ENCODE measurements at places on chromosomes 3 and 15. TPM values are rescaled to one million over a fixed set of nuclear protein-coding genes. Genes with fewer than 3 reads are reported as not detected.
A peak's percentile ranks its signal among the peaks of the same experiment; 100 is the strongest.

DNA sequence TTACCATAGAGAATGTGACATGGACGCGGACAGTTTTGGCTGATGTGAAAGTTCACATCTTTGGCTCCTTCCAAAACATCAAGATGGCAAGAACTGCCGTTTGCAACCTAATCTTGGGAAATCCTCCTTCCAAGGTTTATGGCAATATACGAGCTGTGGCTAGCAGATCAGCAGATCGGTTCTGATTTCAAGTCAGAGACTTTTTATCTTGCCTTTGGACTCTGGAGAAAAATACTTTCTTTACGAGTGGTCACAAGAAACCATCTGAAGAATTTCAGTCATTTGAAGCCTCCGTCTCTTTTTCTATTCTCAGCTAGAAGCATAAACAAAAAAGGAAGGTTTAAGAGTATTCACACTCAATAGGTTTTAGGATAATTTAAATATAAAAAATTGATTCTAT, 153.5 kb upstream of the MEIS2 start:
- DNase-seq = no peak

- peak; percentile 71 for DNase-seq
Observed at GRCh38 chr15:100438570-100438969, 90.2 kb downstream of the CERS3 start.

GRCh38 chr3:71710906-71711494, 14.2 kb downstream of the EIF4E3 start:
- DNase-seq = peak; percentile 15

GRCh38 chr15:23642413-23643044, 5.1 kb downstream of the MAGEL2 start:
- peak; percentile 85 for DNase-seq

GRCh38 chr15:39127151-39127790, 453.6 kb upstream of the THBS1 start:
- peak; percentile 45 for DNase-seq

GRCh38 chr3:101780661-101781060, 1.6 kb downstream of the NXPE3 start:
- peak; percentile 78 for DNase-seq

DNA sequence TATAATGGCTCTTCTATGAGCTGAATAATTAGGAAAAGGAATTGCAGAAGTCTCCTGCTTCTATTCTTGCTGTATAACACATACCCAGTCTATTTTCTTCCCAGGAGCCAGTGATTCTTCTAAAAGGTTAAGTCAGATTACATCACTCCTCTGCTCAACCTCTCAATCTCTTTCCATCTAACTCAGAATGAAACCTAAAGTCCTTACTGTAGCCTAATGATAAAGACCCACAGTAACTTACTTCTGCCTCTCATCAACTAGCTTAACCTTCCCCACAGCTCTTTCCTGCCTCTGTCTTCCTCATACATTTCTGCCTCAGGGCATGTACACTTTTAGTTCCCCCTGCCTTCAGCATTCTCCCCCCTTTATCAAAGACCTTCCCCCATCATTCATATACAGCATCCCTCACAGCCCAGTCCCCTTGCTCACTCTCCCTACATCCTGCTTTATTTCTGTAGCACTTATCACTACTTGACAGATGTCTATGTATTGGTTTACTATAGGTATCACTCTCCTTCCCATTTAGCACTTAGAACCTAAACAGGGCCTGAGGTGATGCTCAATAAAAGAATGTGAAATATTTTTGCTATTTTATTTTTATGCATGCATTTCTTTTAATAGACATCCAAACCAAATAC, 28.5 kb upstream of the CMTM6 start:
- DNase-seq = no peak

DNA sequence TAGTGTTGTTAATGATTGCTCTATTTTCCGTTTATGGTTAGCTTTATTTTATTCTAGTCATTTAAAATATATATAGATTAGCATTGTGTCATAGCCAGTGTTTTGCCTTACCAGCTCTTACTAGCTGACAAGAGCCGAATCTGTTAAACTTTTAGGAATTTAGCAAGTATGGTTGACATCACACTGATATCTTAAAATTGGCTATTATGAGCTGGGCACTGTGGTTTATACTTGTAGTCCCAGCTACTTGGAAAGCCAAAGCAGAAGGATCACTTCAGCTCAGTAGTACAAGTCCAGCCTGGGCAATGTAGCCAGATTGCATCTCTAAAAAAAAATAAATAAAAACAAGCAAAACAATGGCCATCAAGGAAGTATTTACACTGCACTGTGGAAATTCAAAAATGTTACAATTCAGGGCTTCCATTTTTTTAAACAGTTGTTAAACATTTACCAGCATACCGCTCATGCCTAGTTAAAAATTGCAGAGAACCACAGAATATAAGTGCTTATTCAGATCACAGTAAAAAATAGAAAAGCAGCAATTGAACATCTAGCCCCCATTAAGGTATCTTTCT, 208.4 kb upstream of the CGNL1 start:
- DNase-seq = no peak

GRCh38 chr3:57268416-57268815, 24.1 kb downstream of the ASB14 start:
- no peak for DNase-seq

DNA sequence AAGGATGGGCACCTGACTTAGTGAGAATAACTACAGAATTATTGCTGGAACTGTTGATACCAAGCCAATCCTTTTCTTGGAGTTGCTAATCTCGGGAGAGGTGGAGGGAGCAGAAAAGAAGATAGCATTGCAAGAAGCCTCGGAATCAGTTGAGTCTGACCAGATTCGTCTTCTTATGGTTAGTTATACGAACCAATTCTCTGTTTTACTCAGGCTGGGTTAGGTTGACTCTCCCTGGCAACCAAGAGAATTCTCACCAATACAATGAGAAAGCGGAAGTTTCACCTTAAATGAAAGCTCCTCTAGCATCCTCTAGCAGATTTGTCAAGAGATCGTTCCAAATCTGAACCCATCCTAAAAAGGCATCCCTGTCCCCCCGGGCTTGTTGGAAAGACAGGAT, 43.5 kb upstream of the UBE2E1 start:
- no peak for DNase-seq

The ACP3 gene
- not detected for total RNA-seq

The NPAP1 gene
- 0.03 TPM for total RNA-seq

The GOLGA8J gene
- total RNA-seq = not detected

The RBMS3 gene
- 23.2 TPM for total RNA-seq

The RPL15 gene
- 2,616 TPM for total RNA-seq
